CD4-positive, alpha-beta T cell treated with Interleukin-21 for 1 hour (primary cell): ENCODE measurements at places on chromosomes 13 and 19.

DNA sequence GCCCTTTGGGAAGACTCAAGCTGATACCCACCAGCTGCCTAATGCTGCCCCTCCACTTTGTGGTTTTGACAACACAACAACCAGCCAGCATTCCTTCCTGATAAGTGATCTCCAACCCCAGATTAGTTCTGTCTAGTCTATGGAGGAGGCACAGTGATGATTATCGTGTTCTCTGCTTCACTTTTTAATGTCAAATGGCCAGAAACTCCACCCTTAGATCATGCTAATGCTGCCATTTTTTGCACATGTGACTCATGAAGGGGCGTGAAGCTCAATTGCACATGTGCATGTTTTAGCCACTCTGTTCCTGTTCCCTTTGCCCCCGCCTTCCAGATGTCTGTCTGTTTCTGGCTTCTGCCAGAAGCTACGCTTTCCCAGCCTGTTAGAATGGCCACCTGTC lies 199.8 kb downstream of the COG6 start:
- DNase-seq, result no peak

DNA sequence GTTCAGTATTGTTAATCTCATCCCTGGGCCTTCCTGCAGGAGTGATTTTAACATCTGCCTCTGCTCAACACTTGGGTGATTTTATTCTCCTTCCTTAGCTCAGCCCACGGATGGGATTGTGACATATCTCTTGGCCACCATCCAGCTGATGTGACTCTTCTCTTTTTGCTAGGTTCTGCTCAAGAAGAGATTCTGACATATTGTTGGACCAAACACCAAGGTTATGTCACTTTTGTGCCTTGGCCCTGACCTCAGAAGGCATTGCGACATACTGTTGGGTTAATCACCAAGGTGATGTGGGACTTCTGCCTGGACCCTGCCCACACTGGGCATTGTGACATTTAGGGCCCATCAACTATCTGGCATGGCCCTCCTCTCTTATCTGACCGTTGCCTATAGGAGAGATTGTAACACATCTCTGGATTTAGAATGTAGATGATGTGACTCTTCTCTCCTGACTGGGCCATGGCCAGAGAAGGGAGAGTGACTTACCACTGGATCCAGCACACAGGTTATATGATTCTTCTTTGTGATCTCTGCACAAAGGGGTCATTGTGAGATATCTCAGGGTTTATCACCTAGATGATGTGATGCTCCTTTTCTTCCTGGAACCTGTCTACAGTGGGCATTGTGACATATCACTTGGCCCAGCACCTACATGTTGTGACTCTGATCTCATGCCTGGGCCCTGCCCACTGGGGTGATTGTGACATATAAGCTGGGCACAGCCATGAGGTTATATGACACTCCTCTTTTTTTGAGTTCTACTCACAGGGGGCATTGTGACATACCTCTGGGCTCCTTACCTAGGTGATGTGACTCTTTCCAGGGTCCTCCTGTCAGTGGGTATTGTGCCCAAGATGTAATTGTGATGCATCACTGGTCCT lies 88.8 kb downstream of the ZNF429 start:
- peak; percentile 13 for DNase-seq

GRCh38 chr13:106534639-106535551 lies 567 bp downstream of the EFNB2 start:
- peak; percentile 15 for DNase-seq

DNA sequence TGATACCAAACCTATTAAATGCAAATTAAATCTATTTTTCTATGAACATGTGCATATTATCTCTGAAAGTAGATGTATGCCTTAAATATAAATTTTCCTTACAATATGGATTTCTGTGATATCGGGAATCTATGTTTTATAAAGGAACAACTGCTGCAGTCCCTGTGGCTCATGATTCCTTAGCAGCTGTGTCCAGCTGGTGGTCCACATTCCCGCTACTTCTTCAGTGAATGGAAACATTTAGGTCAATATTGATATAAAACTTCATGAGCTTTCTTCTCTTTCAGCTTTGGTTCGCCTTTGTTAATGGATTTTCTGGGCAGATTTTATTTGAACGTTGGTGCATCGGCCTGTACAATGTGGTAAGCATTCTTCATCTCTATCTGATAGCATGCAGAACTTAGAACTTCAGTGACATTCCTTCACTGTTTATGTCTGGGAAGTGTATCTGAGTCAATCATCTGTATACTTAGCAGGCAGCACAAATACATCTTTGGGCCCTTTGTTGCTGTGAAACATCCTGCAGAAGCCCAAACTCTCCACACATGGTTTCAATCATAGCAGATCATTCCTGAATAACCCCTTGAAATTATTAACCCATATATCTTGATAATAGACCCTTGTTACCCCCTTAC lies 223.9 kb downstream of the SHISA2 start:
- DNase-seq, result no peak

DNA sequence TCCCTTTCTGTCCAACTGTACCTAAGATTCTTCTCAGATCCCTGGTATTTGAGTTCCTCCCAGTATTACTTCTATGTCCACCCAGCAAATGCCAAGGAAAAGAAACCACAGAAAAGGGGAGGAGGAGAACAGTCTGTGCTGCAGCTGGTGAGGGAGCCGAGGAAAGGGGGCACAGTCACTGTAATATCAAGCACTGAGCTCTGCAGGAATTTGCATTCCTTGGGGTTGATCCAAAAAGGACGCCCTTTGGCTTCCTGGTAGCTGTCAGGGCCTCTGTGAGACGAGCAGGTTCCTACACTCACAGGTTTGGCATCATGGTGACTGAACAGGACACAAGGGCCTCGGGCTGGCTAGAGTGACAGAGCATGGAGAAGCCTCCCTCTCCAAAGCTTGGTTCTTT lies 273.4 kb downstream of the NHLRC3 start:
- DNase-seq, result no peak

DNA sequence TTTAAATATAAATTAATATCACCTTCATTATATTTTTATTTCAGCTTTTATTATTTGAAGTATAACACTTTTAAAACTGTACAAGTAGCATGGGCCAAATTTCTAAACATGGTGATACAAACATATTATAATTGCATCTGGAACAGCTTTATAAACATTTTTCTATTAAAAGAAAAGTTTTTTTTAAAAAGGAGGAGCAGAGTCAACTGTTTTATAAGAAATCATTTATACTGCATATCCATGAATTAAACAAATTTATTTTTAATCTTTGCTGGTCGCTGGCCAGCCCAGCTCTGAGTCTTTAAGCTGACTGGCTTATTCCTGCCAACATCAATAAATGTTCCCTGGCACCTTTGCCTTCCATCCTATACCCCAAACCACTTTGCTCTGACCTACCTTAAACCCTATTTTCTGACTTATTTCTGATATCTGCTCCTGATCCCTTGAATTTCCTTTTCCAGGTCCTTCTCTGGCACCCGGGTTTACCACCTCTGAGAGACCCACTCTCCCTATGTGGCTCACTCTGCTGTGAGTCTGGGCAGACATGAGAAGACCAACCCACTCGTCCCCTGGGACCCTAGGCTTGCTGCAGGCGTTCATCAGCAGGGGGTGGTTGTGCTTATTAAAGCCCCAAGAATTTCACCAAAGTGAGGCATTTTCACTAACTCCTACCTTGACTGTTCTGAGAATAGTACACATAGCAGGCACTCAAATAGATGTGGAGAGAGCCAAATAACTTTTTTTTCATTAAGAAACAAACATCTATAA lies 220.3 kb downstream of the KLF12 start:
- no peak for DNase-seq

GRCh38 chr13:85896516-85897450 lies 97.6 kb upstream of the SLITRK6 start:
- no peak for DNase-seq

GRCh38 chr19:53102206-53102755 lies 941 bp downstream of the ZNF160 start:
- no peak for DNase-seq

DNA sequence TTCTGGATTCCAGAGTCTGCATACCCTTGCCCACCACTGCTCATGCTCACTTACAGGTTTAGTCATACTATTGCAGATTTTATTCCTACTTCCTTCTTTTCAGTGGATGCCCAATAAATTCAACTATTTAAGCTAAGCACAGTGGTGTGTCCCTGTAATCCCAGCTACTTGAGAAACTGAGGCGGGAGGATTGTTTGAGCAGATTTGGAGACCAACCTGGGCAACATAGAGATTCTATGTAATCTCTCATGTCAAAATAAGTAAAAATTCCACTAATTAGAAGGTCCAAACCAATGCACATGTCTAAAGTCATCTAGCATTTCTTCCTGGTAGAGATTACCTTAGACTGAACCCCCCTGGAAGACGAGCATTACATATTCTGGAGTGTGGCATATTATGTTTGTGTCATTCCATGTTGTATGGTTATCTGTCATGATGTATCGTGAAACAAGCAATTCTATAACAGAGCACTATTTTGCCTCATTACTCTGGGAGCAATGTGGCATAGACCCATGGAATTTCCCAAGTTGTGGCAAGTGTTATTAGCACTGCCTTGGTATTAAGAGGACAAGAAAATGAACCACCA lies 8.3 kb downstream of the HMGB1 start:
- DNase-seq, result no peak

DNA sequence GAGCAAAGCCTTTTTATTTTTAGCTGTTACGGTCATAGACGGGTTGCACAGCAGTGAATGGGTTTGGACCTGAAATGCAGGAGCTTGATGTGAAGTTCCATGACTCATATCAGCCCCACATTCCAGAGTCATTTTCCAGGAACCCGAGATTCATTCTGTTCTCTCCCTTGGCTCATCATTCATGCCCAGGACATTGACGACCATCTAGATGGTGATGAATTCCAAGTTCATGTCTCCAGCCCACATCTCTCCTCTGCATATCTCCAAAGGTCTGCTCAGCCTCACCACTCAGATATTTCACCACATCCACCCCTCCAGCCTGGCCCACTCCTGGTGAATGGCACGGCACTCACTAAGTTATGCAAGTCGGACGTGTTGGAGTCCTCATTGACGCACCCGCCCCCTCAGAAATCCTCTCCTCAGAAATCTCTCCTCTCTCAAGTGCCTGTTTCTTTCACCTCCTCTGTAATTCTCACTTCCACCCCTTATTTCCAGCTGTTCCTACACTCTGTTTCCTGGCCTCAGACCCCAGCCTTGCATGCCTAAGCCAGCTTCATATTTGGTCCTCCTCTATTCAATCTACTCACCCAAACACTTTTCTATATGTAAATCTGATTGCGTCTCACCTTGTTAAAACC lies 83.1 kb downstream of the ALOX5AP start:
- no peak for DNase-seq

DNA sequence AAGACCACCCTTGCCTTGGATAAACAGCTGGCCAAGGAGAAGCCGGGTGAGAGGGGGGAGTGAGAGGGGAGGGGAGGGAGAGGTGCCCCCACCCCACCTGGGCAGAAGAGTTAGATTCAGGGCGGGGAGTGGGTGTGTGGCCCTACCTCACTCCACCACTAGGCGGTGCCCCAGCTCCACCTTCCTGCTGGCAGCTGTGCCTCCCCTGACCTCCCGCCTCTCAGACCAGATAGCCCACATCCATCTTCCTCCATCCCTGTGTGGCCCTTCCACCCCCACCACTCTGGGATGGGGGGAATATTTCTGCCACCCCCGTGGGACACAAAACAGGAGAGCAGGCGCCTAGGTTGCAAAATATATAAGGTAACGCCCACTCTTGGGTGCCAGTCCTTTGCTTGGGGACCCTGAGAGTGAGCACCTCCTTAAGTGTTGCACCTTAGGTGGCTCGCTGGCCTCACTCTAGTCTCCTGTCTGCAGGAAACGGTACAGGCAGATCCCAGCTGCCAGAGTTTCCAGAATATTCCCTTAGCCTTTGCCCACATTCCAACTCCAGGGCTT lies 13.8 kb upstream of the EHD2 start:
- DNase-seq, result peak; percentile 45

- DNase-seq, result no peak
These were observed 228.5 kb upstream of the ARGLU1 start for GRCh38 chr13:106796280-106797047.

- DNase-seq, result no peak
These were observed 421.6 kb upstream of the KLF12 start for GRCh38 chr13:74555651-74556420.

GRCh38 chr13:32910530-32910929 lies 105.7 kb upstream of the KL start:
- DNase-seq, result no peak

DNA sequence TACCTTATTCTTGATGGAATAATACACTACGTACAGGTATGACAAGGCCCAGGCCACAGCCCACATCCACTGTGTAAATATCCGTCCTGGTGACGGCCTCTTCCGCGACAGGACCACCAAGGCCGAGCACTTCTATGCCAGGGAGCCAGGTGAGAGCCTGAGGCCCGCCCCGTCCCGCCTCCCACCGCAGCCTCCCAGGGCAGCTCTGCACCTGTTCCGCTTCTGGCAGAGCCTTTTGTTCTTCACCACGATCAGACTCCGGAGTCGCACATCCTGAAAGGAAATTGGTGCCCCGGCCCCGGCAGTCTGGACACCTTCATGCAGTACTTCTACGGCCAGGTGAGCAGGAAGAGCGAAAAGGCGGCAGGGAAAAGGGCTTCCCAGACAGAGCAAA lies 10.6 kb upstream of the ZNF358 start:
- DNase-seq, result no peak

DNA sequence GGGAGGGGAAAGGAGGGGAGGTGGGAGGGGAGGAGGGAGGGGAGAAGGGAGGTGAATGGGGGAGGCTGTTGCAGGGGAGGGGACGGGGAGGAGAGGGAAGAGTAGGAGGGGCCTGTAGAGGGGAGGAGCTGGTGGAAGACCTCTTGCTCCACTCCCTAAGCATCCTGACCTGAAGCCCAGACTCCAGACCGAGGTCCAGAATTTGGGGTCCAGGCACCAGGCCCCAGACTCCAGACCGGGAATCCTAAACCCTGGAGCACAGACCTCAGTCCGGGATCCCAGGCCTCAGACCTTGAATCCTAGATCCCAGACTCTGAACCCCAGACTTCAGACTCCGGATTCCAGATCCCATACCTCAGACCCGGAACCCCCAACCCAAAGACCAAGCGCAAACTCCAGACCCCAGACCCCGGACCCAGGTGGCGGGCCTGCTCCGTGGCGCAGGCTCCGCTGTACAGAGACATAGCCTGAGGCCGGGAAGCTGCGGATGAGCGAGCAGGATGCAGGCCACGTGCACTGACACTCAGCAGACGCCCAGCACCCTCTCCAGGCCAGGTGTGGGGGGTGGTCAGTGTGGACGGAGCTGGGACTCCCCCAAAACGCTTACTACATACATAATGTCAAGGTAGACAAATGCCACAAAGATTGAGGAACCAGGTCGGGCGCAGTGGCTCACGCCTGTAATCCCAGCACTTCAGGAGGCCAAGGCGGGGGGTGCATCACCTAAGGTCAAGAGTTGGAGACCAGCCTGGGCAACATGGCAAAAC lies 710 bp upstream of the BTBD2 start:
- peak; percentile 76 for DNase-seq

GRCh38 chr19:45440873-45441654 lies 17.3 kb upstream of the ERCC1 start:
- DNase-seq, result no peak
